ENCODE measurements at places on chromosomes 16 and 17.

- no peak for DNase-seq
Measured at GRCh38 chr16:3029491-3030221, 5.8 kb downstream of the THOC6 start.

DNA sequence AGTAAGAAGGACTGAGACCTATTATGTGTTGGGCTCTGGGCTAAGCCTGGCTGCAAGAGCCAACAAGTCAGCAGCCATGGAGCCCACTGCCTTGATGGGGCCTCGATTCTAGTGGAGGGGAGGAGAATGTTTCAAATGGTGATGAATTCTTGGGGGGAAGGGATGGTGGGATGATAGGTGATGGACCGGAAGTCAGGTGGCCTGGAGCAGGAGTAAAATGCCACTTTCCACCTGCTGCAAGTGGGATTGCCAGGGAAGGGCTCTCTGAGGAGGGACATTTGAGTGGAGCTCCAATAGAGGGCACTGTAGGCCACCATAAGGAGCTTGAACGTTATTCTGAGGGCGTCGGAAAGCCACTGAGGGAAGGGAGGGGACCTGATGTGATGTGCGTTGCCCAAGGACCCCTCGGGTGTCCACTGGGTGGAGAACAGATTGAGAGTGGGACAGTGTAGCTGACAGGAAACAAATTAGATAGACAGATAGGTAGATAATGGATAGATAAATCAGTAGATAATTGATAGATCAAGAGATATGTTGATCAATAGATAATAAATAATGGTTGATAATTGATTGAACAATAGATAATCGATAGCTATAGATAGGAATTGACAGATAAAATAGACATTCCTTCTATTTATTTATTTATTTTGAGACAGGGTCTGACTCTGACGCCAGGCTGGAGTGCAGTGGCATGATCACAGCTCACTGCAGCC, 18.2 kb upstream of the NXPH3 start:
- DNase-seq = no peak

DNA sequence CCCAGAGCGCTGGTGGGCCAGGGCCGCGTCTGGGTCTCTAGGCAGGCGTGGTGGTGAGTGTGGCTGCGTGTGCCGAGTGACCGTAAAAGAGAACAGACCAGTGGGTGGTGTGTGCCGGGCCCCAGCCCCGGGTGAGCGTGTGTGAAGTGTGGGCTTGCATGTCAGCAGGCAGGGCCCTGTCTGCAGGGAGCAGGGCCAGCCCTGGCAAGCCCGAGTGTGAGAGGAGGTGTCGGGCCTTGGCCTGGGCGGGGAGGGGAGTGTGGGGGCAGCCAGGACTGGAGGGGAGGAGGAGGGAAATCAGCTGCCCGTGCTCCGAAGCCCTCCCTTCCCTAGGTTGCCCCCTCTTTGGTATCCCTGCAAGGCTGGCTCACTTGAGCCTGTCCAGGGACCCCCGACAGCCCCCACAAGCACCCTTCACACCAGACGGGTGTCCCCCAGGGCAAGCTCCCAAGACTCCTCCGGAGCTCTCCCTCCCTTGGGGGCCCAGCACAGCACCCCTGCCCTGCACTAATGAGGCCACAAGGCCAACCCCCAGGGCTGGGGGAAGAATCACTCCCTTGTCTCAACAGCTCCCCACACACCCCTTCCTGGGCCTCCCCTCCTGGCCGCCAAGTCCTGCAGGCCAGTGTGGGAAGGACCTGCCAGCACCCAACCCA, 1.9 kb downstream of the USH1G start:
- DNase-seq = no peak

- DNase-seq = no peak
Measured at GRCh38 chr17:55440391-55440790, 18.8 kb upstream of the MMD start.

GRCh38 chr17:77130525-77130924, 10.2 kb upstream of the SEC14L1 start:
- no peak for DNase-seq

- no peak for DNase-seq
Measured at GRCh38 chr17:72119873-72120641, 763 bp upstream of the SOX9 start.

GRCh38 chr17:75049057-75049456, 2.0 kb downstream of the KCTD2 start:
- DNase-seq = no peak

- no peak for DNase-seq
Measured at GRCh38 chr16:48318630-48319029, 66.6 kb downstream of the SIAH1 start.

DNA sequence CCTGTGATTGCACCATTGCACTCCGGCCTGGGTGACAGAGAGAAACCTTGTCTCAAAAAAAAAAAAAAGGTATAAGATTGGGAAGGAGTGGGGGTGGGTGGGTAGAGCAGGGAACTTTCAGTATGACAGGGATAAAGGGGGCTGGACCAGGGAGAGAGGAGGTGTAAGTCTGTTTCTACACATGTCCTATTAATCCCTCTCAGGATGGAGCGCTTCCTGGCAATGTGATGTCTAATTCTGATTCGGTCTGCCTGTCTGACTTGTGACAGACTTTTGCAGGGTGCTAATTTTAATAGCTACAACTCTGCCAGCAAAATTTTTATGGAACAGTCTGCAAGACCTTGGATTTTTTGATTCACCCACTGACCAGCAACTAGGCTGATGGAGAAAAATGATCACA, 53.8 kb upstream of the SLC25A19 start:
- DNase-seq = no peak

GRCh38 chr16:84680165-84680842, 19.5 kb upstream of the USP10 start:
- no peak for DNase-seq

DNA sequence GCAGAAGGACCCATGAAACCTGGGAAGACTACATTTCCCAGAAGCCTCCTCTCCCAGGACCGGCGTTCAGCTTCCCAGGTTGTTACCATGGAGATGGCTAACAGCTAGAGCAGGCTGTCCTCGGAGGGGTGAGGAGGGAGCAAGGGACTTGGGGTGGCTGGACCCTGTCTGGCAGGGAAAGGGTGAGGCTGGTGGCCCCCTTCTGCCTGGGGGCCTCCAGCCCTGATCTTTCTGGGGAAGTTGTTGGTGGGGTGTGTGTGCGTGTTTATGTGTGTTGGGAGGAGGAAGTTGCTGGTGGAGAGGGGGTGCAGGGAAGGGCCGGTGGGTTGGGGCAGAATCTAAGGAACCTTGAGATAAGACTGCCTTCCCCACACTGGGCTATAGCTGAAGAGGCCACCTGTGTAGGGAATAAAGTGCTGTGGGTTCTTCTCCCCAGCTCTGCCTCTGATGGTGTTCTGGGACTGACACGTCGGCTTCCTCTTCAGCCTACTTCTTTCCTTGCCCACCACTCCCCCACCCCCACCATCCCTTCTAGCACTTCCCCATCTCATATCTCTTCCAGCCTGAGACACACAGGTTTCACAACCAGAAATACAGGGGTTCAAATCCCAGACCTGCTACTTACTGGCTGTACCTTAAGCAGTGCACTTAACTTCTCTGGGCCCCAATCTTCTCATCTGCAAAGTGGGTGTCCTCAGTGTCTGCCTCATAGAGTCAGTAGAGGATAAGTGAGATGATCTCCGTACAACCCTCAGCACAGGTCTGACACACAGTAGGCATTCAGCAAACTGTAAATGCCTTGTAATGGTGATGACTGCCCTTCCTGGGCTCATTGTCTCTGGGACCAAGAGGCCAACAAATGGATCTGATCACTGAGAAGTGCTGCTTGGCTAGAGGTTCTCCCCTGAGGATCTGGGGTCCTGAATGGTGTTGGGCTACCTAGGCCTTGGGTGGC, at the start of gene DRC7:
Gene DRC7, plus strand, starts transcription at position 82 of the 955 bp plus-strand sequence. CDS start 3,144 bp downstream, outside the sequence.
- DNase-seq = peak; percentile 10

GRCh38 chr17:3400055-3400454, 1.8 kb upstream of the OR1E1 start:
- no peak for DNase-seq

DNA sequence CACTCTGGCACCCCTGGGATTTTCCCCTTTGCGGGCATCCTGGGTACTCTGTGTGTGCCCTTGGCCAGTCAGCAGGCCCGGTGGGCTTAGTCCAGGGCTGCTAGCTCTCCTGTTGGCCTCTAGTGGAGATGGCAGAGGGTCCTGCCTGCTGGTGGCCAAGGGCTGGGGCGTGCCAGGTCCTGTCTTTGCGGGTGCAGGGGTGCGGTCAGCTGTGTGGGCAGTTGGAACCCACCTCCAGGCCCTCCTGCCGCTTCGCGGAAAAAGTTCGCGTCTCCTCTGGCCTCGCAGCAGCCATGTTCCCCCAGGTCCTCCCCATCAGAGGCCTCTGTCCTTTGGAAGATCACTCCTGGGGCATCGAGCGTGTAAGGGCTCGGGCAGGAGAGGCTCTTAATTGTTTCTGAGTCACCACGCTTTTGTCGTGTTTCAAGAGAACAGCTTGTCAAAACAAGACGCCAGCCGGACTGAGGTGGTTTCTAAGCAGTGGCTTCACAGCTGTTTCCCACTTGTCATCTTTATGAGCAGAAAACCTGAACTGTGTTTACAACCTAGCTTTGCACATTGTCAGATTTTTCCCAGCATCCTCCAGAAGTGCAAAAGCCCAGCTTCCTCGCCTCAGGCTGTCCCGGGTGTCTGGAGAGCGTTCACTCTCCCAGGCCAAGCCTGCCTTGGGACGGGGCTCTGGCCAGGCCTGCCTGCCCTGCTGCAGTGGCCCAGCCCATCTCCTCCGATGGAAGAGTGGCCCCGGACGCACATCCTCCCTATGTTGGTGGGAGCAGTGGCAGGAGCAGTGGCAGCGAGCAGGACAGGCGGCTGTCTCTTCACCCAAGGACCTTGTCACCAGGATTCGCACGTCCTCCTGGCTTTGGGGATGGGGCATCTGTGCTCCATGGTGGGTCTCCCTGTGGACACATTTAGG, 5.0 kb upstream of the DNASE1L2 start:
- DNase-seq = no peak

DNA sequence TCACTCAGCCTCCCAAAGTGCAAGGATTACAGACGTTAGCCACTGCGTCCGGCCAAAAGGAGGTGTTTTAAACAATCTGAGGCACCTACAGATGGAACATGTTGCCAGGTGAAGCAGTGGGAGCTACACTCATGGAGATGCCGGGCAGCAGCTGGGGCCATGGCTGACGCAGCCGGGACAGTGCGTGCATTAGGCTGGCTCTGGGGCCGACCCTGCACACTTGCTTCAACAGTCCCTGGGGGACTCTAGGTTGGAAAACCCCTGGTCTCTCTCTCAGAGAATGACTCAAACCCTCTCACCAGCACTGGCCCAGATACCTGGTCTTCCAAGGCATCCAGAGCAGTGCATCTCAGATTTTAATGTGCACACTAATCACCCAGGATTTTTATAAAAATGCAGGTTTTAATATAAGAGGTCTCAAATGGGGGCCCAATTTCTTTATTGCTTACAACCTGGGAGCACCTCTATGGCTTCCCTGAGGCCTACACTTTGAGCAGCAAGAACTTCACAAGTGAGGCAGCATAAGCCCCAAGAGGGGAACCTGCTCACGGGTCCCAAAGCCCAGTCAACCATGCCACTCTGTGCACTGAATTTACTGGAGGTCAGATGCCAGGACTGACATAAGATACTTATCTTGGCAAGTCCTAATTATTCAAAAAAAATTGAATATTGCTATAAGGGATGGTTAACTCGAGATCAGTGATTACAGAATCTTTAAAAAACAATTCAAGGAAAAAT, 70.8 kb upstream of the TRAP1 start:
- DNase-seq = no peak

DNA sequence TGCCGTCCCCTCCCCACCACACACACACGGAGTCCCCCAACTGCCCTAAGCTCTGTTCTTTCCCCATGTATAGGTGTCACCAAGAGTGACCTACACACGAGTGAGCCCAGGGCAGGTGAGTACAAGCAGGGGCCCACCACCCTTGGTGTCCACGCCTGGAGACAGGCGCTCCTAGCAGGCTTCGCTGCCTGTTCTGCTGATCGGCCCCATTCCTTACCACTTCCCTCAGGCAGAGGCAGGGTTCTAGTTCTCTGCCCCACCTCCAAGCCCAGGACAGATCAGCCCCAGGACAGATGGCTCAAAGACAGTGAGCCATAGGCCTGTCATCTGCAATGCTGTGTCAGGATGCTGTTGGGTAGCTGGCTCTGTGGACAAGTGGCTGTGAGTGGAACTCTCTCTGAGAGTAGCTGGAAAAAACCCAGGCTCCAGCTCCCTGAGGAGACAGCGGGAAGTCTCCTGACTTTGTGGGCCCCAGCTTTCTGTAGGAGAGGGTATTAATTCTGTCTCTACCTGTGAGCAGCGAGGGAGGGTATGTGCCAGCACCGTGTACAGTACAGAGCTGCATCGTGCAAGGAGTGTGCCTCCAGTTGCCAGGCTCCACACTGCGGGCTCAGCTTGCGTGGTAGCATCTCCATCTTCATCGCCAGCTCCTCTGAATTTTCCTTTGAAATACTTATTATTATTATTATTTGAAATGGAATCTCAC, 897 bp downstream of the TP53I13 start:
- DNase-seq = no peak

DNA sequence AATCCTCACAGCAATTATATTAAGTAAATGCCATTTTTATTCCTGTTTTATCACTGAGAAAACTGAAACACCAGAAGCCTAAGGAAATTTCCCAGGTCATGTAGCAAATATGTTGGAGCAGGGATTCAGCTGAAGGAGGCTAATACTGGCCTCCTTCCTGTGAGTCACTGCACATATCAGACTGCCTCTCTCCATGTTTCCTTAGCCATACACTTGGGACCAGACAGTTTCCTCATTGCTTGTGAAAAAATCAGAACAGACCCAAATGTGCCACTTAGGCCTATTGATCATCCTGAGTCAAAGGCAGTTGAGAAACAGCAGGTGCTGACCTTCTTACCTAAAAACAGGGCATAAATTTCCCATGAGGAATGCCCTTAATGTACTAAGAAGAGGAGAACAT, 18.9 kb upstream of the ELAC2 start:
- no peak for DNase-seq

DNA sequence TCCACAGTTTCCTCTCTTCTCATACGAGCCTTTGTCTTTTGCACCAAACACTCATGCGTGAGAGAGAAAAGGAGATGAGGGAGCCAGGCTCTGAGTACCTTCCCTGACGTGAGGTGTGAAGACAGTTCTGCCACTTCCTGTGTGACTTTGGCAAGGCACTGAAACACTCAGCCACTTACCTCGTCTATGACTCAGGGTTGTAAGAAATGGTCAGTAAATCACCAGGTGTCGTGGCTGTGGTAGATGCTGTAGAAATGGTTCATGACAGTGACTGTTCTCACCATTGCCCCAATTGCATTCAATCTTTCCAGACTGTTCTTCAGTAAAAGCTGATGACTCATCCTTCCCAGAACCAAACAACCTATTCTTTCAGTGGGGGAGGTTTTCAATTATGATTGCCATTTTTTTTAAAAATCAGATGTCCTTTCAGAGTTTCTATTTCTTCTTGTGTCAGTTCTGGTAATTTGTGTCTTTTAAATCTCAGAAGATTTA, 49.2 kb upstream of the CBFA2T3 start:
- DNase-seq = peak; percentile 37

- no peak for DNase-seq
Measured at GRCh38 chr16:54584121-54584520, 297.5 kb upstream of the IRX3 start.

- DNase-seq = no peak
Measured at GRCh38 chr17:50725769-50726655, 6.6 kb downstream of the LUC7L3 start.

GRCh38 chr16:50121278-50121677, 31.8 kb upstream of the TENT4B start:
- DNase-seq = no peak
